ENCODE measurements at places on chromosomes 1 and 21.

DNA sequence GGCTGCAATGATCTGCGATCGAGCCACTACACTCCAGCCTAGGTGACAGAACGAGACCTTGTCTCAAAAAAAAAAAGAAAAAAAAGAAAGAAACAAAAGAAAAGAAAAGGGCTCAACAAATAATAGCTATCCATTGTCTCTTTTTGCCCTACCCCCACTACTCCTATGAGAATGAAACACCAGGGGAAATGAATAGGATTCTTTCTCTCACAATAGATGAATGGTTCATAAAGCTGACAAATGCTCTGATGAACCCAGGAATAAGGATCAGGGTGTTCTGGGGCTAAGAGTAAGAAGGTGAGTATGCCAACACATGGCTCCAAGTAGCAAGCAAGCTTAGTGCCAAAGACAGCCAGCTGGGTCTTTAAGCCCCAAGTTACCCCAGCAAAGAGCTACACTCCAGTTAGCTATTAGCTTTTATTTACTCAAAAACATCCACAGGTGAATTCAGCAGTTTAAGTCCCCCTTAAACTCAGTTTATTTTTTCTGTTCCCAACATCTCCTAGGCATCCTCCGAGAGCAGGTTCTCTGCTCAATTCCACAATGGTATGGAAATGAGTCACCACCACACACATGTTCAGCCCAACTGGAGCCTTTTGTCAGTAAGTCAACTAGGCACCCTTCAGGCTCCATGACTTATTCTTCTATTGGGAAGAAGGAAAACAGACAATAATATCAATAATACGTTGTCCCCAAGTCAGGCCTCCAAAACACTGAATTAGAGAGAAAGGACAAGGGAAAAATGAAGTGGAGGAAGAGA is 4.2 kb downstream of the ADORA3 start:
- no peak for DNase-seq

DNA sequence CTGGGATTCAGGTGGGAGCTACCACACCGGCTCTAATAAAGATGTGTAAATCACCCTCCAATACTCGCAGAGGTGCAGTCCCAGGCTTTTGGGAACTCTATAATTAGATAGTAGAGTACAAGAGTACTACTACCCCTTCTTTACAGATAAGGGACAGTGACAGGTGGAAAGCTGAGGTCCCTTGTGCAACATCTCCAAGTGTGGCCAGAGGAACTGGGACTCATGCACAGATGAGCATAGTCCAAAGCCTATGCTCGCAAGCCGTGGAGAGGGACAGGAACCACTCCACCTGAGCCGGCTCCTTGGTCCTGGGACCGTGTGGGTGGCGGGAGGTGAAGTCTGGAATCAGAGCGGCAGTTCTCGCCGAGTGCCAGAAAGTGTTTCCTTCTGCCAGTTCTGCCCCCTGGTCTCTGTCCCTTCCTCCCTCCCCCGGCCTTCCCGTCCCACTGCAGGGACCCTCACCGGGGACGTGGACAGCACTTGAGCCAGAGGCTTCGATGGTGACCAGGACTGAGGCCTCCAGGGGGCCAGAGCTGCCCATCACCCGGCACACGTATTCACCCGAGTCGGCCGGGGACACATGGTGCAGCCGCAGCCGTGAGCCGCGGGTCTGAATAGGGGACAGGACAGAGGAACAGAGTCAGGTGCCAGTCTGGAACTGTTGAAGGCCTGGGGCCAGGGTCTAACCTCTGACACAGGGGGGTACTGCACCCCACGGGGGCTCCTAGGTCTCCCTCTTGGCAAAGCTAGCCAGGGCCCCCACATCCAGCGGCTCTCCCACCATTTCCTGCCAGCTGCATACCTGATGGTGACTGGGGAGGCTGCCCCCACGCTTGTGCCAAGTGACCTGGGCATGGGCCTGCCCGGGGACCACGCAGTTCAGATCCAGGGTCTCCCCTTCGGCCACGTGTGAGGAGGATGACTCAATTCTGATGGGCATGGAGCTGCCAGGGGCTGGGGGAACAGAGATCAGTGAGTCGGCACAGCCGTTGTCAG is 33.9 kb downstream of the LDLRAD2 start:
- DNase-seq: no peak

DNA sequence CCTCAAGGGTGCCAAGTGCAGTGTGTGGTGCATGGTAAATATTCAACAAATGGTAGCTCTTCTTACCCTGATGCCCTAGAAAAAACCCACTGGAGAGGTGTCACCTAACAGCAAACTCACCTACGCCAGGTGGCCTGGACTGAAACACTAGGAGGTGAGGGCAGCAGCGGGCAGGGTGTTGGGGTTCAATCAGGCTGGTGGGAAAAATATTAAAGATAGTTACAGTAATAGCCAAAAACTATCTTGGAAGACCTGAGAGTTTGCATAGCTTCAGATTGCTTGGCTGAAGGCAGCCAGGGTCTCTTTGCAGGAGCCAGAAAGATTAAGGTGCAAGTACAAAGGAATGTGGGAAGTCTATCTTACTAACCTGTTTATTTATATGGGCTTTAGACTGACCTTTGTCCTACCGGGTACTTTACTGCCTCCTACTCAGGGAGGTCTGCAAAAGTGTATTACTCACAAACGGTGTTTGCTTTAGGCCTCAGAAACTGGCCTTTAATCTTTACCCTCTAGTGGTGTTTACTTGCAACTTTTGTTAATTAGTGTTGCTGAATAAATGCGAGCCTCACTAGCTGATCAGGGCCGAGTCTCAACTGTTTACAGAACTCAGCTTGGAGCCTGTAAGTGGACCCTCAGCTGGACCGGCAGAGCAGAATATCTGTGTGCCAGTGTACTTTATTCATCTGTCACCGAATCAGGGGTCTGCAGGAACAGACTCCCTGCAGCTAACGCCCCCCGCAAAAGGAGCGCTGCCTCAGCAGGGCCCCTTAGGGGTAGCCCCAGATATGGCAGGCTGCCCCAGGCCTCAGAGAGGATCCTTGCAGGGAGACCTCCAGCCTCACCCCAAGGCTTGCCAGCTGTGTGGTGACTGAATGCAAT is 63.9 kb downstream of the SYF2 start:
- DNase-seq: no peak

- peak; percentile 9 for DNase-seq
Measured at GRCh38 chr1:163758977-163759670, 437.4 kb downstream of the NUF2 start.

DNA sequence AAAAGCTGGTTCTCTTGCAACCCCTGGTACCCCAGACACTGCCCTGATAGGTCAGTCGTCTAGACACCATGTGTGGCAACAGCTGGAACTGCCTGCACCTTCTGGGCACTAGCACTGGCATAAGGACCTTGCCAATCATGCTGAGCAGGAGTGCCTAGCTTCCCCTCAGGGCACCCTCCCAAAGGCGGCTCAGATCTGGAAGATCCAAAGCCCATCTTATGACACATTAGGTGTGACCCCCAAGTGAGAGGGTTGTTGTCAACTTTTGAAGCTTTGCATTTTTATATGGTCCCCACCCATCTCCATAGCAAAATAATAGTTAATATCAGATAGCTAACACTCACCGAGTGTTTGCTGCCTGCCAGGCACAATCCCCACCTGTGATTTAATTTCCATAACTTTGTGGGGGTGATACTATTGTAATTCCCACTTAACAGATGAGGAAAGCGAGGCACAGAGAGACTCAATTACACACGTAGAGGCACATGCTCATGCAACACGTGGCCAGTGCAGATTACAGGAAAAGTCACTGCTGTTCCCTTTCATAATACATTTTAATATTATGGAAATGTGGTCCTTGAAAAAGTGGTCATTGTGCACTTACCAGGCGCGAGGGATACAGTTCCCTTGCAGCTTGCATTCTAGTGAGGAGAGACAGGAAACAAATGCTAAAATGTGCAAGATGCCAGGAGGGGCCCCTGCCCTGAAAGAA is 25.8 kb downstream of the EXOC8 start:
- DNase-seq: no peak

- DNase-seq: peak; percentile 95
Measured at GRCh38 chr1:30523055-30524020, 200.0 kb downstream of the MATN1 start.

DNA sequence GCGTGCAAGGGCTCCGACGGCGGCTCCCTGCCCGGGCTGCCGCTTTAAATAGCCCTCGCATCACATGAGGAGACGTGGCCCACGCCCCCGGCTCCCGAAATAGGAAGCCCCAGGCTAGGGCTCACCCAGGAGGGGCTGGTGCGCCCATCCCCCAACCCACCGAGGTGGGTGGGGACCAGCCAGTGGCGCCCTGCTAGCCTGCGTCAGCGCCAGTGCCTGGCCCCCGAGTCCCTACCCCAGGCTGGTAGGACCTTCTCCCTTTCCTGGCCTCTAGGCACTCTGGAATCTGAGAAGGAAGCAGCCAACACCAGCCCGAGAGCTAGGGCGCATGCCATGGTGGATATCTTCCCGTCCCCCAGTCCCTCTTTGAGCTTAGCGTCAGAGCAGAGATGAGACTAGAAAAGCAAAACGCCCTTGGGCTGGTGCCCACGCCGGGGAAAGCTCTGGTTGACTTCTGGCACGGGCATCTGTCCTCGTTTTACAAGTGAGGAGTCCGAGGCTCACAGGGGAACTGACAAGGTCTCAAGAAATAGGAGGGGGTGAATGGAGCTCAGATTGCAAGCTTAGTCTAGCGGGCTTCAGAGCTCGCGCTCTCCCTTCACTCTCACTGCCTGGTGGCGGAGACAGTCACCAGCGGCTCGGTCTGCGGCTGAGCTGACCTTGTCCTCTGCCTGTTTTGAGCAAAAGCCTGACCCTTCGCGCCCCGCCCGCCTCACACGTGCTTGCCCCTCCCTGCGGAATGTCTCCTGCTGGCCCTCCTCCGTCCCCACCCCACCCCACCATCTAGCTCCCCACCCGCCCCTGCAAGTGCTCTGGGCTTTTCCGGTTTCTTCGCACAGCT is at the start of gene FABP3:
Gene FABP3 (minus strand): TSS at position 21 of the 841 bp plus-strand sequence. CDS start 62 bp downstream, outside the sequence.
- peak; percentile 76 for DNase-seq

DNA sequence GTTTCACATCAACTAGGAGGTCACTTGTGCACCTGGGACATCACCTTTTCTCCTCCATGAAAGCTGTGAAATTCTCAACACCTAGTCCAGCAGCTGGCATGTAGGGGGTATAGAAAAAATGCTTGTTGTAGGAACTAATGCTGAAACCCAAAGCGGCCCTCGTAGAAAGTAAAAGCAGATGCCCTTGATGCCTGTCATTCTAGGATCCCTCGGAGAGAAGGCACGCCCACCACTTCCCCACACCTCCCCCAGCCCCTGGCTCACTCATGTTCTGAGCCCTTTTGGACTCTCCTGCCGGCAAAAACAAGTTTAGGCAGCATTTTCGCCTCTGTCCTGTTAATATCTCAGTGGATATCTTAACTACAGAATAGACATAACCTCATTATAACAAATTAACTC is 36.5 kb downstream of the RIPK4 start:
- DNase-seq: no peak

DNA sequence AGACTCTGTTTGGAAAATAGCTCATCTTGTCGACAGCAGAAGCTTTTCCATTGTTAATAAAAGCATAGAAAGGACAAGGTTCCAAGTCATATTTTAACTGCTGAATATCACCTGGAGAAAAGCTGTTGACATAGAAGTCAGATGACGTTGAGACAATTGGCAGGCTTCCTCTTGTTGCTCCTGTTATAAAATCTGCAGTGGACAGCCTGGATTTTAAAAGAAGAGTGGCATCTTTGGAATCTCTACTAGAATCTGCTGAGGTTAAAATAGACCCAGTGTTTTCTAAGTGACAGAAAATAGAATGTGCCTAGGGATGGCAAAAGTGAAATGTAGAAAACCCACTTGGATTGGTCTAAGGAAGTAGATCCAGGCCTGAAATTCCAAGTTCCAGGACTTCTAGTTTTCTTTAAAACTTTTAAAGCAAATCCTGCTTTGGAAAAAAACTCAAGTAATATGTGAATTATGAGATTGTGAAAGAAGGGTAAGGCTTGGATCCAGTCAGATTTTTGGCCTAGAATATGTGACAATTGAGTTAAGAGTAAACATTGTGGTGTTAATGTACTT is 53.6 kb upstream of the NEXN start:
- DNase-seq: peak; percentile 53

DNA sequence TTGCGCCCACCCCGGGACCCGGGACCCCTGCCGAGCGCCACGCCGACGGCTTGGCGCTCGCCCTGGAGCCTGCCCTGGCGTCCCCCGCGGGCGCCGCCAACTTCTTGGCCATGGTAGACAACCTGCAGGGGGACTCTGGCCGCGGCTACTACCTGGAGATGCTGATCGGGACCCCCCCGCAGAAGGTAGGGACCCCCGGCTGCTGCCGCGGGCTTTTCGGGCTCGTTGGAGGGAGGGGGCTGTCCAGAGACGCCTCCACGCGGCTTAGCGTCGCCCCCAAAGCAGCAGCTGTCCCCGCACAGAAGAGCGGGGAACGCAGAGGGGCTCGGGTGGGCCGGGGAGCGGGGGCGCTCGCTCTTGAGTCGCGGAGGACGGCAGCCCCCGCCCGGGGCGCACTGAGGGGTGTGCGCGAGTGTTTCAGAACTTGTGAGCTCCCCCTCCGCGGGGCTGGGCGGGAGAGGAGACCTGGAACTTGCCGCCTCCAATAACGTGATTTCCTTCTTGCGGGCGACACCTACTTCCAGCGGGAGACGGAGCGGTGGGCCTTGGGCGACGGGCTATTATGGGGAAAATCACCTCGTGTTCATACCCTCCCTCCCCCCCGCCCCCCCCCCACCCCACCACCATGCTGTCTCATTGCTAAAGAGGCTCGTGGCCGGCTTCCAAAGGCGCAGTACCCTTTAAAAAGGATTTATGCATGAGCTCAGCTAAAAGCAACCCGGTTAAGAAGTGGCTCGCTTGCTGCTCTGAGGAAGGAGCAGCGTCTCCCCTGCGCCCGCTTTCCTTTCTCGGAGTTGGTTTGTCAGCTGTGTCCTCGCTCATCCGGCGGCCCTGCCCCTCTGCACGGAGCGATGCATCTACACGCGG is 664 bp downstream of the BACE2 start:
- DNase-seq: peak; percentile 70

DNA sequence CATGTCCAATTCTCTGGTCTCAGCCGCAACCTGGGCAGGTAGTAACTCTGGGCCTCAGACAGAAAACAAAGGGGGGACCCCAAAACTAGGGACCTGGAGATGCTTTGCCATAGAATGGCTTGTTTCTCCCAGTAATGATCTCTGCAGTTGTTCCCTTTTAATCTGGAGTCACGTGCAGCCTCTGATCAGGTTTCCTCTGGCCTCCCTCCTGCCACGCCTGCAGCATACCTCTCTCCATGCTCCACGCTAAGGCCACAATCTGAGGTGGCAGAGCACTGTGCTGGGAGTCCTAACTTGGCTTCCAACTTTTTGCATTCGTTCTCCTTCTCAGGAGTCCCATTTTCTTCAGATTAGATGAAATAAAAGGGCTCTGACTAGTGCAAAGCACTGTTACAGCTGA is 1.9 kb downstream of the PABPC4 start:
- peak; percentile 42 for DNase-seq

DNA sequence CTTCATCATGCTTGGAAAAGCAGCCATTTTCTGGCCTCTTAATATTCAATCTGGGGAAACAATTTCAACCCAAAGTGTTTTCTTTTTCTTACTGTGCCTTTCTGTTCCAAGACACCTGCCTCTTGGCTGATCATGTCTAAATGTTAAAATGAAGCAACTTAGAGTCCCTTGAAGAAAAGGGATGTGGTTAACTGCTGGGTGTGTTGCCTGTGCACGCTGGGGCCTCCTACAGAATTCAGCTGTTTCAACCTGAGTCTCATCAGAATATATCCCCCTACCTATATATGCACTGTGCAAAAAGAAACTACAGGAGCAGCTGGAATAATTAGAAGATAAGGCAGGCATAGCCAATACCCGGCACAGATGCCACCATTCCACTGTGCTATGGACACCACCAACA is 222.0 kb downstream of the OMA1 start:
- no peak for DNase-seq

- DNase-seq: no peak
Measured at GRCh38 chr1:67745875-67746698, 61.1 kb downstream of the GADD45A start.

GRCh38 chr1:160412028-160412362 is 11.6 kb downstream of the VANGL2 start:
- DNase-seq: no peak

GRCh38 chr1:203549309-203549708 is 55.4 kb downstream of the OPTC start:
- DNase-seq: no peak

All from EL (cell line).